Activated CD8-positive, alpha-beta memory T cell treated with anti-CD3 and anti-CD28 coated beads for 1 hour (primary cell): ENCODE measurements at places on chromosomes 6 and 20.

- DNase-seq = no peak
Observed at GRCh38 chr20:50491926-50492634, 18.1 kb upstream of the PTPN1 start.

GRCh38 chr6:157877149-157877548 is 54.1 kb downstream of the SNX9 start:
- no peak for DNase-seq

GRCh38 chr6:10495029-10495428 is 26.1 kb upstream of the GCNT2 start:
- DNase-seq = no peak

- DNase-seq = no peak
Observed at GRCh38 chr6:48667797-48668196, 556.8 kb upstream of the PTCHD4 start.

GRCh38 chr6:42224222-42225028 is 6.8 kb upstream of the MRPS10 start:
- no peak for DNase-seq

DNA sequence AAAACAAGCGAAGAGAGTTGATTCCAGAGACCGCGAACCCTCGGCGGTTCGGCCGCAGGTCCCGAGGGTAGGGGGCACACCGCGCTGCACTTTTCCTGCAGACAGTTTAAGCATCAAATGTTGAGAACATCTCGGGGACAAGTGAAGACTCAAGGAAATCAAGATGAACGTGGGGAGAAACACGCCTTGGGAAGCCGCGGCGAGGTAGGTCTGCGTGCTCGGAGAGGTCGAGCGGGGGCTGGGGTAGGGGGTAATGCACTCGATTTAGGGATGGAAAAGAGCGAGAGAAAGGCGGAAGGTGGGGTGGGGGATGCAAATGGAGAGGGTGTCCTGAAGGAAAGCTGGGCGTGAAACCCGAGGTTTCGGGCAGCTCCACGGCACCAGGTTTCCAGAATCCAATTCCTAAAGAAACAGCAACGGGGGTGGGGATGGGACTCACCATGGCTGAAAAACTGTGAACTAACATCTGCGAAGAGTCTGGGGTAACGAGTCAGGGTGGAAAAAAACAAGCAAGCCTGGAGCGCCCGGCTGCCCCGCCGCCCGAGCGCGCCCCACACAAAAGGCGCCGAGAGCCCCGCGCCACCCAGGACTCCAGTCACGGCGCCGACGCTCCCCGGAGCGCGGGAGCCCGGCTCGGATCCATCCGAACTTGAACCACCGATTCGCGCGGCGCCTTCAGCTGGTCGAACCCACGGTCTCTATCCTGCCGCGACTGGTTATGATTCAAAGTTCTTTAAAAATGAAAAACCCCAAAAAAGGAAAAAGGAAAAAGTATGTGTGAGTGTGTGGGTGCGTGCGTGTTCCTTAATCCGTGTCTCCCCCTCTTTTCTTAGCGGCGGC is 3.5 kb downstream of the TFAP2A start:
- DNase-seq = no peak

DNA sequence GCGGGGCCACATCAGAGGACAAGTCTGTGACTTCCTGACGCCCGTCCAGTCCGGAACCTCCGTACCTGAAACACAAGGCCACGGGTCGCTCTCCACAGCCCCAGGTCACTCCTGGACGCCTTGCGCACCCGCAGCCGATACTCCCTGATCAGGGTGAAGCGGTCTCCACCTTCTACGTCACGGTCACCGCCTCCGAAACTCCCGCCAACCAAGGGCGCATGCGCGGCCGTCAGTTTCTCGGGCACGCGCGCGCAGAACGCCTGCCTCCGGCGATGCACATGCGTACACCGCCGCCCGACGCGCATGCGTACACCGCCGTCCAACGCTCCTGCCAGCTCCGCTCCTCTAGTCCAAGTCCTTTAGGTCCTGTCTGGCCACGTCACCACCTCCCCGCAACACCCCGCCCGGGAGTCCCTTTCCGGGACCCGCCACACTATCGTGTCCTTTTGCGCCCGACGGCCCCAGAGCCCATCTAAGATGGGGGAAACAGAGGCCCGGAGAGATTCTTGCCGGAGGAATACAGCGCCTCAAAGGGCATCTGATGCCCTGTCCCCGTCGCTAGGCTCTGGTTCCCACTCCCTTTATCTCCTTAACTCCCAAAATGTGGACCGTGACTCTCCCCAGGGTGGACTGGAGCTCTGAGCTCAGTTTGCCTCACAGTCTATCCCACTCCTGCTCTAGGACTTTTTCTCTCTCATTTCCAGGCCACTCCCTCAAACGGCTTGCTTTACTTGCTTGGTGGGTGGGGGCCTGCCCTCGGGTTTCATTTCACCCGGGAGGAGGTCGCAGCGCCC is at the start of gene DSN1:
DSN1 (minus strand) TSS at position 167 of the 794 bp plus-strand sequence. CDS start 2,305 bp downstream, outside the sequence.
- DNase-seq = peak; percentile 99

- peak; percentile 40 for DNase-seq
Observed at GRCh38 chr20:50191544-50192363, 1.1 kb downstream of the CEBPB start.

DNA sequence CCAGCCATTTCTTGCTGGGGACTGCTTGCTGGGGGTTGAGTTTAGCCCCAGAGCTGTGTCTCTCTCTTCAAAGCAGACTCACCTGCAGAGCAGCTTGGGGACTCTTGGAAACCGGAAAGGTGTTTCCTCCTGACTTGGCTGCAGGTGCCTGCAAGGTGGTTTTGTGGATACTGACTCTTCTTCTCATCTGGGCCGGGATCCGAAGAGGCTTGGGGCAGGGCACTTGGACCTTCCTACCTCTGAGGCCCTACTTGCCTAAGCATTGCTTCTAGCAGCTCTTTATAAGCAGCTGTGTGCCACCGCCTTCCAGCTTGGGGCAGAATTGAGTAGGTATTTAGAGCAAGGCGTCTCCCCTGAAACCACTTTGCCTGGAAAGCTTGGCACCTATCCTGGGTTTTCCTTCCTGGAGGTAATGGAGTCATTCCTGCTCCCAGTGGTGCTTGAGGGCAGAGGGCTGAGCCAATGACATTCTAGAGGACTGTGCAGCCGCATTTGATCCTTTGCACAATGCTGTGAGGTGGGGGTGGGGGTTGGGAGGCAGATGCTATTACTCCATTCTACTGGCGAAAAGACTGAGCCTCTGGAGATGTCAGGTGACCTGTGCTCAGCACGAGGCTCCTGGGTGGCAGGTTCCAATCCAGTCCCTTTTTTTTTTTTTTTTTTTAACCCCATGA is 3.4 kb upstream of the CTSZ start:
- DNase-seq = no peak

GRCh38 chr20:44461142-44461802 is 14.4 kb upstream of the TTPAL start:
- no peak for DNase-seq

DNA sequence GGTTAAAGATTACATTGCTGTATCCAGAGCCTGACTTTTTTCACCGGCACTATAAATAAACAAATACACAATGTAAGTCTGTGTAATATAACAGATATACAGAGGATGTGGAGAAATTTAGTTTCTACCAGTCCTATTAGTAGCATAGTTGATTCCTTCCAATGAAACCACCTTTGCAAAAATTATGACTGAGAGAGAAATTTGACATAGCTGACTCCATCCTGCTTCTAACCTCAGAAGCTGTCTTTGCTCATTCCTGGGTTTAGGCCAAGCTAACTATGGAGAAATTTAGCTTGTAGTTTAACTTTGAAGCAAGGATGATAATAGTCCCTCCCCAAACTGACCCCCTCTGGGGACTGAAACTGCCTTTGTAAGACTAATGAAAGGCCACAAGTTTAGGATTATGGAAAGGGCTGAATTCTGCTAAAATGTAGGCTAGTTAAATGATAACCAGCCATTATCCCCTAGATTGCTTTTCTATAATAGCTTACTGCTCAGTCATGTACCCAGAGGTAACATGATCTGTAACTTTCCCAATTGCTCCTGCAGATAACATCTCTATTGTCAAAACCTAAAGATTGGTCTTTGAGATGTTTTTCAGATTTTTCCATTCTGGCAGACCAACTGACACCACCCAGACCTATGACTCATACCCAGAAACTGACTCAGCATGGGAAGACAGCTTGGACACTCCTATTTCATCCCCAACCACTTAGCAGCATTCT is 172.8 kb upstream of the ARG1 start:
- no peak for DNase-seq

DNA sequence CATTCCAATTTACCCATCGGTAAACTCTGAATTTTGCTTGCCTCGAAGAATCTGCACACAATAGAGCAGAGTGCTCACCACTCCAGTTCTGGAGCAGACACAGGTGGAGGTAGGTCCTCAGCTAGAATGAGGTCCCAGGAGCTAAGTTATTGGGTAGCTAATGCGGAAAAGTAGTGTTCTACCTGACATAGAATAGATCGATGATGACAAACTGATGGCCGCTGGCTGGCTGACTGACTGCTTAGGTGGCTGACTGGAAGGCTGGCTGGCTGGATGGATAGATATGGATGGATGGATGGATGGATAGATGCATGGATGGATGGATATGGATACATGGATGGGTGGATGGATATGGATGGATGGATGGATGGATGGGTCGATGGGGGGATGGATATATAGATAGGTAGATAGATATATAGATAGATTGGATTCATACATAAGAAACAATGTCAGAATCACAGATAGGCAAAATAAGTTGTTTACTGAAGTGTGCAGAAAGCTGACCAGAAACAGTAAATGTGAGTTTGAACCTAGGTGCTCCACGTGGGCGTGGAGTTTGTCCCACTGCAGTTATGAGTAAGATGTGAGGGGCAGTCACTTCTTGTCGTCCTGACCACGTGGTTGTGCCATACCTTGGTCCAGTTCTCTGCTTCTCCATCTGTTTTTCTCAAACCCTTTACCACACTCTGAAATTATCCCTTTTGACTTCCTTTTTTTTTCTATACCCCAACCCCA is 62.1 kb downstream of the TBXT start:
- DNase-seq = no peak

DNA sequence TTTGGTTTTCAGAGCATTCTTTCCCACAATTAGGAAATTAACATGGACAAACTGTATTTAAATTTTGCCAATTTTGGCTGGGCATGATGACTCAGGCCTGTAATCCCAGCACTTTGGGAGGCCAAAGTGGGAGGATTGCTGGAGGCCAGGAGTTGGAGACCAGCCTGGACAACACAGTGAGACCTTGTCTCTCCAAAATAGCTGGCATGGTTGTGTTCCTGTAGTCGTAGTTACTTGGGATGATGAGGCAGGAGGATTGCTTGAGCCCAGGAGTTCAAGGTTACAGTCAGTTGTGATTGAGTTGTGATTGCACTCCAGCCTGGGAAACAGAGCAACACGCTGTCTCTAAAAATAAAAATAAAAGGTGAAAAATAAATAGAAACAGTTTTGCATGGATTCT is 15.0 kb downstream of the PANK2 start:
- DNase-seq = no peak

- no peak for DNase-seq
Observed at GRCh38 chr6:80442366-80442765, 335.9 kb downstream of the BCKDHB start.

- no peak for DNase-seq
Observed at GRCh38 chr6:42293386-42293977, 75.8 kb upstream of the MRPS10 start.

- DNase-seq = no peak
Observed at GRCh38 chr20:39112178-39112743, 150.1 kb downstream of the DHX35 start.

- no peak for DNase-seq
Observed at GRCh38 chr20:56520180-56520579, 4.4 kb upstream of the FAM209A start.

GRCh38 chr6:135568379-135568778 is 70.8 kb upstream of the AHI1 start:
- DNase-seq = peak; percentile 7

GRCh38 chr6:9657994-9658393 is 756.9 kb downstream of the TFAP2A start:
- no peak for DNase-seq

- no peak for DNase-seq
Observed at GRCh38 chr6:111604259-111605099, 1.2 kb downstream of the TRAF3IP2 start.

GRCh38 chr6:43702534-43703440 is 15.2 kb upstream of the MRPS18A start:
- no peak for DNase-seq

DNA sequence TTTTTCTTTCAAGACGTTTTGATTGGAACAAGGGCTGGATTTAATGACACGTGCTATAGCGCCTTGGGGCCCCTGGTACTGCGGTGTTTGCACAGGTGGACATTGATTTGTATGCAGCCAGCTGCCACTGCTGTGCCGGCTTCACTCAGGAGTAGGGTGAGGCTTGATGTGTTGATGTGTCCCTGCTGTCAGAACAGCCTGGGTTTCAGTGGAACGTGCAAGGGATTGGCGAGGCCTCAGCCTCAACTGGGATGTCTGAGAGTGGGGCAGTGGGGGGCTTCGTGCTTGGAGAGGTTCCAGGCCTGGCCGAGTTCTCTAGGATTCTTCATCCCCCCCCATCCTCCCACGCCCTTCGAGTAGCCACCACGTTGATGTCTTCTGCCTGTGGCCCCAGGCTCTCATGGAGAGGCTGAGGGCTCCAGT is 23.0 kb downstream of the PYGB start:
- DNase-seq = no peak

DNA sequence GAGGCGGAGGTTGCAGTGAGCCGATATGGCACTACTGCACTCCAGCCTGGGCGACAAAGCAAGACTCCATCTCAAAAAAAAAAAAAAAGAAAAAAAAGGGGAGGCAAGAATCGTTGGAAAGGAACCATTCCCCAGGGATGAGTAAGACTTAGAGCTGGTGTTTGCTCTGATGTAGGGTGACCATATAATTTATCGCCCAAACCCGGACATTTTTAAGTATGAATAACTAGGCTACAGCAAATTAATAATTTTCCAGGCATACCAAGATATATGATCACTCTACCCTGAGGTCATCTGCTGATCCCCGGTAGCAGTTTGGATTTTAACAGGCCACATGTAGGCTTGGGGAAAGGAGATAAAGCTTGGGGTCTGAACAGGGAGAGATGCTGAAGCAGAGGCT is 260.9 kb downstream of the BTBD9 start:
- no peak for DNase-seq

- DNase-seq = peak; percentile 24
Observed at GRCh38 chr20:64038565-64039292, 2.7 kb downstream of the C20orf204 start.

GRCh38 chr6:4253604-4254231 is 118.3 kb upstream of the ECI2 start:
- no peak for DNase-seq

GRCh38 chr6:89678531-89678930 is 40.0 kb upstream of the LYRM2 start:
- no peak for DNase-seq

DNA sequence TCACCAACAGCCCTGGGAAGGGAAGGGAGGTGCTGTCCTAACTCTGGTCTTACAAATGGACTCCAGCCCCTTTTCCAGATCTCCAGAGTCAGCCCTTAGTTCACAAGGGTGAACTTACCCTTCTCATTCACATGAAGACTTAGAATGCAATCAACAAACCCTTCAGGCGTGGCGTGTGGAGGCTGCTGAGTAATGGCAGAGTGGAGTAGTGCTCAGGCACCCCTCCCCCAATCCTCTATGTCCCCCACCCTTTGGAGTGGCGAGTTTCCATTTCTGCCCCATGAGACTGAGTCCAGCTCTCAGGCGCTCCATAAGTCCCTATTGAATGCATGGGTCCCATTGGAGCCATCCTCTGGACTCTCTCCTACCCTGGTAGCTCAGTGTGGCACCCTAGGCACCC is 3.3 kb downstream of the SNAI1 start:
- DNase-seq = no peak
